Nasal cavity respiratory epithelium epithelial cell of viscerocranial mucosa (primary cell): ENCODE measurements at places on chromosomes 5 and 9. TPM values are rescaled to one million over a fixed set of nuclear protein-coding genes. Genes with fewer than 3 reads are reported as not detected.

PLPPR1 gene
- 0.07 TPM in 1 of 2 replicates, not detected in the other for total RNA-seq

PCDHA9 gene
- under 0.01 and 0.43 TPM in 2 replicates for total RNA-seq

TSC1 gene
- total RNA-seq = 14.7 and 39.9 TPM in 2 replicates

SV2C gene
- total RNA-seq = under 0.01 TPM in 2 replicates
